ENCODE measurements at places on chromosomes 3 and 15. TPM values are rescaled to one million over a fixed set of nuclear protein-coding genes. Genes with fewer than 3 reads are reported as not detected.

- peaks cover 12% of the 10 kb centered on the region for H3K4me1 ChIP-seq
- H3K27ac ChIP-seq: no peak overlapping the region
- H3K4me3 ChIP-seq: no peak overlapping the region
- DNase-seq: peak; percentile 13
- no peaks in the 10 kb centered on the region for H3K36me3 ChIP-seq
These were observed 35.5 kb downstream of the ARRDC4 start for GRCh38 chr15:97995881-97996603.

GRCh38 chr15:68830141-68830785, 9.6 kb upstream of the ANP32A start:
- DNase-seq: peak; percentile 26
- H3K4me3 ChIP-seq: no peak overlapping the region
- no peak overlapping the region for H3K27ac ChIP-seq
- H3K27me3 ChIP-seq: no peaks in the 10 kb centered on the region

GRCh38 chr15:88275804-88276203, 19.3 kb upstream of the NTRK3 start:
- no peak for DNase-seq
- no peaks in the 10 kb centered on the region for H3K36me3 ChIP-seq
- no peak overlapping the region for H3K4me3 ChIP-seq
- H3K4me1 ChIP-seq: no peaks in the 10 kb centered on the region
- H3K27me3 ChIP-seq: peaks cover 16% of the 10 kb centered on the region
- no peak overlapping the region for H3K27ac ChIP-seq

- H3K36me3 ChIP-seq: no peaks in the 10 kb centered on the region
- no peak overlapping the region for H3K27ac ChIP-seq
- no peak for DNase-seq
These were observed 31.5 kb upstream of the FAM107A start for GRCh38 chr3:58608648-58609047.

GRCh38 chr15:31502541-31503229, 176.1 kb downstream of the KLF13 start:
- H3K4me1 ChIP-seq: no peaks in the 10 kb centered on the region
- DNase-seq: no peak
- no peak overlapping the region for H3K27ac ChIP-seq
- H3K4me3 ChIP-seq: no peak overlapping the region
- no peaks in the 10 kb centered on the region for H3K36me3 ChIP-seq
- H3K27me3 ChIP-seq: no peaks in the 10 kb centered on the region

- H3K36me3 ChIP-seq: peaks cover 16% of the 10 kb centered on the region
- DNase-seq: no peak
- H3K27ac ChIP-seq: peak overlapping the region; percentile 37
- no peaks in the 10 kb centered on the region for H3K27me3 ChIP-seq
- no peak overlapping the region for H3K4me3 ChIP-seq
These were observed 39.0 kb downstream of the RASA2 start for GRCh38 chr3:141525814-141526213.

GRCh38 chr3:21644268-21644667, 106.7 kb downstream of the ZNF385D start:
- H3K36me3 ChIP-seq: no peaks in the 10 kb centered on the region
- no peaks in the 10 kb centered on the region for H3K4me1 ChIP-seq

DNA sequence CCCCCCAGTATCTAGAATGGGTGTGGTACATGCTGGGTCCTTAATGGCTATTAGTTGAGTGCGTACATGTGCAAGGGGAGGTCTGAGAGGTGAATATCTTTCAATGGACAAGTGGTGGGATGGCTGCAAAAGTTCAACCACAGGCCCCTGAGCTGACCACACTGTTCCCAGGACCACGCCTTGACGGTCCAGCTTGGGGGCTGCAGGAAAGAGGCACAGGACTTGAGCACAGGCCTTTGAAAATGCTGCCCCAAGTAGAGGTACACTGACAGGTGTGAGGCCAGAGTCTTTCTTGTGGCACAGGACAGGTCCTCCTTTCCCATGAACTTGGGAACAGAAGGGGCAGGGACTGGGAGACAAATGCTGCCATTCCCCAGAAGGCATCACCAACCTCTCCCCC, 24.0 kb downstream of the AMOTL2 start:
- H3K27me3 ChIP-seq: no peaks in the 10 kb centered on the region
- H3K36me3 ChIP-seq: no peaks in the 10 kb centered on the region
- no peak overlapping the region for H3K27ac ChIP-seq
- no peak overlapping the region for H3K4me3 ChIP-seq
- no peak for DNase-seq

DNA sequence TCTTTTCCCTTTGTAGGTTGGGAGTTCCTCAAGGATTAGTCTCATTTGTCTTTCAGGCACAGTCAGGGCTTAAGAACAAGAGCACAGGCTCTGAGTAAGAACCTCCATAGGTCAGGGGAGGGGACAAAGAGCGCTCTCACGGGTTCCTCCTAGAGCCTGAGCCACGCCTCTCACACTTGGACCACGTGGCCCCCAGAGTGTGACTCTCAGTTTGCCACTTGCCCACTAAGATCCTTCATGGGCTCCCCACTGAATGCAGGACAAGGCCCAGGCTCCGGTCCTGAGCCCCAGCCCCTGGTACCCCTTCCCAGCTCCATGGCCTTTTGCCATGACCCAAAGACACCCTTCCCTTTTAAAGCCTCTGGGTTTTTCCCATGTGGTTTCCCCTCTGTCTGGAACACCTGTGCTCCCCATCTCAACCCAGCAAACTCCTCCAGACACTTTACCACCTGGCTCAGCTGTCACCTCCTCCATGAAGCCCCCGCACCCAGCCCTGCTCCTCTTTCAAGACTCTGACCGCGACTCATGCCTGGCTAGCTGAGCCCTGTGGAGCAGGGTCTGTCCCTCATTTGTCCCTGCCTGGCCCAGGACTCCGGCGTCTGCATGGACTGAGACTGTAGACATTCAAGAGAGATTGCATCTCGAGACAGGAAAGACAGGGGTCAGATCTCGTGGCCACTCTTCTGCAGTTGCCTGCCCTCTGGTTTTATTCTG, 32.7 kb downstream of the IQSEC1 start:
- no peak overlapping the region for H3K4me3 ChIP-seq
- no peaks in the 10 kb centered on the region for H3K36me3 ChIP-seq
- peak; percentile 75 for DNase-seq
- no peaks in the 10 kb centered on the region for H3K27me3 ChIP-seq
- no peak overlapping the region for H3K27ac ChIP-seq
- peaks cover 10% of the 10 kb centered on the region for H3K4me1 ChIP-seq

Gene SLC12A1
- not detected for total RNA-seq

Gene TMEM266
- total RNA-seq: not detected

Gene CHRD
- total RNA-seq: not detected

Gene OR5K2
- total RNA-seq: not detected

Gene GOLGA8R
- 1.6 TPM for total RNA-seq

Gene ERICH6
- not detected for total RNA-seq

Gene MITF
- not detected for total RNA-seq

Data from activated naive CD4-positive, alpha-beta T cell treated with anti-CD3 and anti-CD28 coated beads for 36 hours (primary cell).